Stimulated activated CD8-positive, alpha-beta memory T cell treated with anti-CD3 and anti-CD28 coated beads, Interleukin-4, amount 100 ng/mL, for 24 hours (primary cell): ENCODE measurements at places on chromosomes 4 and X.

DNA sequence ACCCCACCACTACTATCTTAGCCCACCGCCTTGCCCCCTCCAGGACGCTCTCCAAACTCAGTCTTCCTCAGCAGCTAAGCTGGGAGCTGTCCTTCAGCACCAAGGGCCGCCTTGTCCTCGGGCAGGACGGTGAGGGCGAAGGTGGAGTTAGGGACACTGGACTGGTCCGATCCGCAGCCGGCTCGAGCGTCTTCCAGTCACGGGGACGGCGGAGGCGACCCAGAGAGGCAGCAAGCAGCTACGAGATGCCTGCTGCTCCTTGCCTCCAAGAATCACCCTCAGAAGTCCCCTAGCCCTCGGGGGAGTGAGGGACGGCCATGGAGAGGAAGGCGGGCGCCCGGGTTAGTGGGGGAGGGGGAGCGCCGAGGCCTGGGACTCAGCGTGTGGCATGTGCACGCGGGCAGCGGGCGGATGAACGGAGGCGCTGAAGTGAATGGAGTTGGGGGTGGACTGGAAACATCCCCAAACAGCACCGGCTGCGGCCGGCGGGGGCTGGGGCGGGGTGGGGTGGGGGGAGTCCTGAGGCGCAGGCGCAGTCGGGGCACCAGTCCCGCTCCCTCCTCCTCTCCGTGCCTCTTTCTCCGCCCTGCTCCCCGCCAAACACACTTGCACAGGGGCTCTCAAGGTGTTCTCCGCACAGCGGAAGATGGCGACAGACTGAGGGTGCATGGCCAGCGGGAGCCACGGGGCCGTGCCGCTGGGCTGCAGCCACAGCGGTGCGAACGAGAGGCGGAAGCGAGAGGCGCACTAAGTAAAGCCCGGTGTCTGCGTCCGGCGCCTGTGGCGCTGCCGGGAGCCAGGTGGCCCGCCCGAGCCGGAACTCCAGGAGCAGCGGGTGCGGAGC, at the start of gene NALF2:
TSS of gene NALF2 (plus strand) at position 545 of the 844 bp plus-strand sequence. CDS start 957 bp downstream, outside the sequence.
- no peak for DNase-seq

GRCh38 chr4:94559351-94559806, 107.6 kb downstream of the PDLIM5 start:
- DNase-seq: no peak

GRCh38 chr4:77006753-77007353, 57.3 kb downstream of the SEPTIN11 start:
- DNase-seq: no peak

- no peak for DNase-seq
Measured at GRCh38 chrX:130846746-130847145, 56.3 kb downstream of the ENOX2 start.

GRCh38 chr4:180372691-180373090, 1870.5 kb upstream of the TENM3 start:
- no peak for DNase-seq

GRCh38 chr4:40395166-40395900, 60.2 kb downstream of the CHRNA9 start:
- DNase-seq: no peak

DNA sequence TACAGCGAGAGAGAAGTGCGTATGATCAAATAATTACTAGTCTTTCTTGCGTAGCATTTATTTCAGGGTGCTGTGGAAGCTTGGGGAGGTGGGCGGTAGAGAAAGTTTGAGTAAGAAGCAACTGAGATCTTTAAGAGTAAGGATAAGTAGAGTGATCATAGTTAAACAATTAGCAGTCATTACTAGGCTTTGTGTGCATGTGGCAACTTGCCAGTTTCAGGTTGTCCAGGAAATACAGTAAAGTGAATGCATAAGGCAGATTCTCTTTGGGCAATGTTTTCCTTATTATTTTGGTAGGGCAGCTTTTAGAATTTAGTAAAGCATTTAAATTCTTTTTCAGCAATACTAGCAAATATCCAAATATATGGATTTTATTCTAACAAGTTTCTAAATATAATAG, 57.0 kb downstream of the HPGDS start:
- no peak for DNase-seq

DNA sequence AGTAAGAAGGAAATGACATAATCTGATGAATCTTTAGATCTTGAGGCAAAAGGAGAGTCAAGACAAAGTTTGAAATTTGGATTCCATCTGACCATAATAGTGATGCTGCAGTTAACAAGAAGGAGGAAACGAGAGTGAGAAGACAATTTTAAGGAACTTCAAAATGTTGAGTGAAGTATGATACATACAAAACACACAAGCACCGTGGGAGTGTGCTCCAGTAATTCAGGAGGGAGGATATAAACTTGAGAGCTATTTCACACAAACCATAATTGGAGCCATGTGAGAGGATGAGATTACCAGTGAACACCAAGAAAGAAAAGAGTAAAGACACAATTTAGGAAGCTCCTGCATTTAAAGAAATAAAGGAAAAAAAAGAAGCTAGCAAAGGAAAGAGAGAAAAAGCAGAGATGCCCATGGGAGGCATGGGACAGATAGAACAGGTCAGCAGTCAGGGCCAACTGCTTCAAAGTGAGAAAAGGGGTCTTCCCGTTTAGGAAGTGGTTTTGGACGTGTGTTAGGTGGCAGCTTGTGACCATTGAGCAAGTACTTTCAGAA, 150.7 kb upstream of the SLC7A11 start:
- no peak for DNase-seq

GRCh38 chrX:138859421-138859820, 147.9 kb upstream of the FGF13 start:
- no peak for DNase-seq

DNA sequence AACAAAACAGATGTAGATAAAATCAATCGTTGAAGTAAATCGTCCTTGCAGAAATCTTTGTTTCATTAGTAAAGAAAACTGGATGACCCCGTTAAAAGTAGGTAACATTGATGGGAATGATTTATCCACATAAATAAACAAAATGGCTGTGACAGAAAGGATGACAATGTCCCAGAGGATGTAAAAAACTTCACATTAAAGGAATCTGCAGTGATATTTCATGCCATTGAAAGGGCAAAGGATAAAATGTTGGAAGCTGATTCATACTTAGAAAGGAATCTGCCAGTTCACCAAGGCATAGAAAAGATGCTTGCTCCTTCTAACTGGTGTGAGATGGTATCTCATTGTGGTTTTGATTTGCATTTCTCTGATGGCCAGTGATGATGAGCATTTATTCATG, 24.2 kb upstream of the EPGN start:
- DNase-seq: no peak

- no peak for DNase-seq
Measured at GRCh38 chr4:47566566-47566965, 81.5 kb downstream of the ATP10D start.

- no peak for DNase-seq
Measured at GRCh38 chr4:8834681-8835220, 36.9 kb downstream of the HMX1 start.

DNA sequence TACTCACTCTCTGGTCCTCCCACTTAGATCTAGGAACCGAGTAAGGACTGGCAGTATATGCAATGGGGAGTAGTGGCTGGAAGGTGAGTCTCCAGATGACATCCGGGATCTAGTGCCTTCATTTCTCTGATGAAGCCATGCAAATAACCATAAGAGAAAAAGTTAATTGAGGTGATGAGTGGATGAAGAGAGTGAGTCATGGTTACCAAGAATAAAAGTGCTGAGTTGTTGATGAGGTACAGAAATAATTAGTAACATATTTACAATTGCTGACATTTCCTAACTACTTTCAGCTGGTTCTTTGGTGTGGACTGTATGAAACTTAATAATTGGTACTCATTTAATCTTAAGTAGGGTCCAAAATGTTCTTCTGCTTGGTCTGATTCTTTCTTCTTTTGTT, 146.7 kb upstream of the PITX2 start:
- DNase-seq: no peak

DNA sequence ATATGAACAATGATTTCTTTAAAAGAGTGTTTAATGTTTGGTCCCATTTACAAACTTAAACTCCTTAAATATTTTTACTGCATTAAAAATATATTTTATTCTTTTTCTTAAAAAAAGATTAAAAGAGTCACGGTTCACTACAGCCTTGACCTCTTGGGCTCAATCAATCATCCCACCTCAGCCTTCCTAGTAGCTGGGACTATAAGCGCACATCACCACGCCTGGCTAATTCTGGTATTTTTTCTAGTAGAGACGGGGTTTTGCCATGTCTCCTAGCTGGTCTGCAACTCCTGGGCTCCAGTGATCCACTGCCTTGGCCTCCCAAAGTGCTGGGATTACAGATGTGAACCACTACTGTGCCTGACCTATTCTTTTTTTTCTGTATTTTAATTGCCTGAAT, 104.7 kb upstream of the TLR2 start:
- no peak for DNase-seq

DNA sequence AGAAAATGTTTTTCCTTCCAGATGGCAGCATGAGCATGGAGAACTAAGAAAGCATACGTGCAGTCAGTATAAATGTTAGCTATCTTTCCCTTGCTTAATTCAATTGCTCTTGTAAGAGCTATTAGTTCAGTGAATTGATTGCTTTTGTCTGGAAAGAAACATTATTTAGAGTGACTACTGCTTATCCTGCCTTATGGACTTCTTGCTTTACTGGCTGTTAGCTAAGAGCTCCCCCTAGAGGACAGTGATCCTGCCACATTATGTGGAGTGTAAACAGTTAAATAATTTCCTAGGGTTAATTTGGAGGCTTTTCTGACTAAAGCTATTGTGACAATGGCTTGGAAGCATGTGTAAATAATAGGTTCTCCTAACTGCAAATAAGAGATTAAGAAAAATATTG, 1402.4 kb downstream of the FAM133A start:
- DNase-seq: no peak

DNA sequence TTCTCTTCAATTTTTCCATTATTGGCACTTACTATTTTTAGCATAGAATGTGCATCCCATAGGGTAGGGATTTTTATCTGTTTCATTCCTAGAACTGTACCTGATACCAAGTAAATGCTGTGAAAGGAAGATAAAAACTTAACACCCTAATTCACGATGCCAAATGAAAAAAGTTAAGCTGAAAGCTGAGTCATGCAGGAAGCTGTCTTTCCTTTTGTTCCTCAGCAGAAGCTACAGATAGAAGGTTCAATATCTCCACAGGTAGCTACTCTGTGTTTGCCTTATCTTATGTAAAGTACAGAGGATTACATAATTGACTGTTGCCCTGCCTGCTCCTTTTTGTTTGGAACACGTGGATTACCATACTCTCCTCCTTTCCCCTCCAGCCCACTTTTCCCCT, 77.0 kb downstream of the LRP2BP start:
- no peak for DNase-seq

DNA sequence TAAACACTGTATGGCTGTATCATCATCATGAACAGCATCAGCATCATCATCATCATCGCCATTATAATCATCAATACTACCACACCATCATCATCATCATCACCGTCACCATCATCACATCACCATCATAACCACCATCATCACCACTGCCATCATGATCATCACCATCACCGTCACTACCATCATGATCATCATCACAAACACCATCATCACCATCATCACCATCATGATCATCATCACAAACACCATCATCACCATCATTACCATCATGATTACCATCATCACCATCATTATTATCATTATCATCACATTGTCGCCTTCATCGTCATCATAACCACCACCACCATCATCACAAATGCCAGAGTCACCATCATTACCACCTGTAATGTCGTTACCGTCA, 1196.9 kb downstream of the NLGN4X start:
- DNase-seq: no peak

GRCh38 chr4:136737066-136737465, 795.2 kb downstream of the PCDH18 start:
- no peak for DNase-seq

GRCh38 chrX:55088795-55089489, at the start of gene PAGE2:
Gene PAGE2 (plus strand): TSS chrX:55089018. CDS start chrX:55090021, 1,003 bp downstream.
- no peak for DNase-seq

GRCh38 chrX:261919-262352, 19.2 kb upstream of the PLCXD1 start:
- DNase-seq: no peak

DNA sequence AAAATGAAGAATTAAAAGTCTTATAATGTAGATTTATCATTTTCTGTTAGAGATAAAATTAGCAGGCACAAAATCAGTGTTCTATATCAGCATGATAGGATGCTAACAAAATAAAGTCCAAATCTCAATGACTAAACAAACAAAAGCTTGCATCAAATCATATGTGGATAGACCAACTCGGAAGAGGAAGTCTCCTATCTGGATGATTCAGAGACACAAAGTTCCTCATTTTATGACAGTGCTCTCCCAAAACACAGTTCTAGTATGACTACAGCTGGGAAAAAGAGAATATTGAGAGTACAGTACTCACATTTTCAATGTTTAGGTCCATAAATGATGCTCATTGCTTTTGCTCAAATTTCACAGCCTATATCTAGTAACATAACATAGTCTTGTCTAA, 376.1 kb upstream of the CTSO start:
- DNase-seq: no peak

GRCh38 chr4:122747883-122748282, 15.4 kb downstream of the BBS12 start:
- no peak for DNase-seq

- DNase-seq: no peak
Measured at GRCh38 chrX:19293606-19294325, 50.0 kb upstream of the PDHA1 start.

GRCh38 chr4:105327222-105327621, 146.6 kb downstream of the PPA2 start:
- no peak for DNase-seq
